ENCODE measurements at places on chromosomes 2 and 18. TPM values are rescaled to one million over a fixed set of nuclear protein-coding genes. Genes with fewer than 3 reads are reported as not detected.

POTEE gene
- total RNA-seq: 0.44 TPM

GRCh38 chr2:235588750-235589149 lies 94.9 kb downstream of the AGAP1 start:
- no peak for DNase-seq

DNA sequence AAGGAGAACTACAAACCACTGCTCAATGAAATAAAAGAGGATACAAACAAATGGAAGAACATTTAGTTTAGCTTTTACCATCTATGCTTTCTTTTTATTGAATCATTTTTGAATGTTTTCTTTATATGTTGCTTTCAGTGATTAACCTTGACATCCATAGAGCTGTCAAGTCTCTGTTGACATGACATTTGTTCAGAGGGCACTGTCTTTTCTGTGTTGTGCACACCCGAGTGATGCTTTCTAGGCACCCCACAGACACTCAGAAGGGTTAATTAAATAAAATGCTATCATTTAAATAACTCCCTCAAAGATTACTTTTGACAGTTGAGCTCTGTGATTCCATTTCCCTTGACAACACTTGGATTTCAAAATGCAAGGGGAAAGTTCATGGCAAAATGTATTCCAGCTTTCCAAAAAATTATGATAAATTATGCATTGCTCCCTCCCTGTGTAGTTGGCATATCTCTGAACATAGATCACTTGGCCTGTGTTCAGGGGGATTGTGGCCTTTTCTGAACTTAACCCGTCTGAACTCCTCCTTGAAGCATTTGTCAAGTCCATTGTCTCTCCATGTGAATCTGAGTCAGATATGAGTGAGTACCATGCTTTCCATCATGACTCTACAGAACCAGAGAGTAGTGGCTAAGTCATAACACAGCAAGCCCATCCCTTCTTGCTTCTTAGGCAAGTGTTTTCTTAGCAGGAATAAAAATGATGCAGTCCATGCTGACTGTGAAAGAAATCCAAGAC lies 372.6 kb downstream of the RPRM start:
- no peak for DNase-seq

DNA sequence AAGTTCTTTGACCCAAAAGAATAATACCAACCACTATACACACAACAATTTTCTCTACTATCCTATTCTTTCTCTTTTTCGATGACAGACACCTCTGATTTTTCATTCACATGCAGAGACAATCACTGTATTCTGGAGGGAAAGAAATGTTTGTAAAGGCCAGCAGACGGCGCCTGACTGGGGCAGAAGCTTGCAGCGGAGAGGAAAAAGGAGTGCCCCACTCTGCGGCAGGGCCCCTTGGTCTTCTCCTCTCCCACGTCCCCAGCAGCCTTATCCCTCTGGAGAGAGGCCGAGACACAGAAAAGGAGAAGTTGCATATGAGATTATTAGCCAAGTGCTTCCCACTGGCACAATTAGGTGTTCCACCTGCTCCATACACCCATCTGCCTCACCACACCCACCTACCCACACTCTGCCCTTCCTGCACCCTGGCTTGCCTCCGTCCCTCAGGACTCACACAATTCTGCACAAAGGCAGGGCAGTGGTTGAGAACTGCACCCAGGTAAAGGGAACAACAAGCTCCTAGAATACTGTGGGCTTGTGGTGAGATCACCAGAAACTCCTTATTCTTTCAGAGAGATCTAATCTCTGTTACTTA lies 687.3 kb downstream of the NRXN1 start:
- no peak for DNase-seq

- DNase-seq: no peak
Measured at GRCh38 chr18:53056064-53056463, 716.1 kb downstream of the DCC start.

Measured in lung microvascular endothelial cell (primary cell).